ENCODE measurements at places on chromosomes 3 and 15.

DNA sequence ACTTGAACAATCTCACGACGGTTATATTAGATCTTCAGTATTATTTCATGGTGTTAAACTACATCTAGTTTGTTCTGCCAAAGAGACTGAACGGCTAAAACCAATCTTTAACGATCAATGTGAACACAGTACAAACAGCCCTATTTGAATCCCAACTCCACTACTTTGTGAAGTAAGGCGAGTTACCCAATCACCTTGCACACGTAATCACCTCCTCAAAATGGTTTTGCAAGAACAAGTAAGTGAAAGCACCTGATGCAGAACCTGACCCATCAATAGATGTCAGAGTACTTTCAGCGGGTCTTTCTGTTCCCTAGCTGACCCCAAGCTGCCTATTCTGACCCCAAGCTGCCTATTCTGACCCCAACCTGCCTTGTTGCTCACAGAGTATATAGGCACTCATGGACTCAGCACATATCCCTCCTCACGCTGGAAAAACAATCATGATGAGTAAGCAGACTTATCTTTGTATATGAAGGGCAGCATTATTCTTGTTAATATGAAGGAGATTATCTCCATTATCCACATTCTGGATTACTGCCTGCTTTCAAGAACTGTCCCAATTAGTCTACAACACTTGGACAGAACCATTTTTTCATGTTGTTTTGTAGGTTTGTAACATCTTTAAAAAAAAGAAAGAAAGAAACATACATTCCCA is 3.7 kb downstream of the KPNA1 start:
- DNase-seq = no peak

- DNase-seq = no peak
Measured at GRCh38 chr15:99564221-99565048, 1.3 kb upstream of the MEF2A start.

DNA sequence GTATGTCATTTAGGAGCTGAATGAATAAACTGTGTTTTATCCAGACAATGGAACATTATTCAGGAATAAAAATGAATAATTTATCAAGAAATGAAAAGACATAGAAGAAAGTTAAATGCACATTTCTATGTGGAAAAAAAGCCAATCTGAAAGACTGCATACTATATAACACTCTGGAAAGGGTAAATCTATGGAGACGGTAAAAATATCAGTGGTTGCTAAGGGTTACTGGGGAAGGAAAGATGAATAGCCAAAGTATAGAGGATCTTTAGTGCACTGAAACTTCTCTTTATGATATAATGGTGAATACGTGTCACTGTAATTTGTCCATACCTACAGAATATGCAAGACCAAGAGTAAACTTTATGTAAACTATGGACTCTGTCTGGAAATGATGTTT is 46.0 kb upstream of the PEX5L start:
- DNase-seq = no peak

DNA sequence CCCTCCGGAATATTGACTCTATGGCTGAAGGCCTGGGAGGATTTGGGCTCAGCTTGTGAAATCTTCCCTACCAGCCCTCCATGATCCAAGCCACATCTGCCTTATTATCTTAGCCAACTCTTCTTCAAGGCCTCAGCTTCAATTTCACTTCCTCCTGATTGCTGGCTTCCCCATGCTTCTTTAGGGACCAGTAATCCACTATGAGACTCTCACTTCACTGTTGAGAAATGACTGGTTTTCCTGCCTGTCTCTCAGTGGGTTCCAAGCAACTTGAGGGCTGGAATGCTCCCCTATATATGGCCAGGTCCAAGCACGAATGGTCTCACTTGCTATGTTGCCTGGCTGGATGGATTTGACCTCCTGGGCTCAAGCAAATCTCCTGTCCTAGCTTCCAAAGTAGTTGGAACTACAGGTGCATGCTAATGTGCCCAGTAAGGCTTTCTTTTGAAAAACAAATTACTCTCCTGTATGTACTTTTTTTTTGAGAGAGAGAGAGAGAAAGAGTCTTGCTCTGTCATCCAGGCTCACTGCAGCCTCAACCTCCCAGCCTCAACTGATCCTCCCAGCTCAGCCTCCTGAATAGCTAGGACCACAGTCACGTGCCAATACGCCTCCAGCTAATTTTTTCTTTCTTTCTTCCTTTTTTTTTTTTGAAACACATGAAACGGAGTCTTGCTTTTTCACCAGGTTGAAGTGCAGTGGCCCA is 7.9 kb upstream of the PIK3CB start:
- no peak for DNase-seq
